ENCODE measurements at places on chromosomes 6 and 20. TPM values are rescaled to one million over a fixed set of nuclear protein-coding genes. Genes with fewer than 3 reads are reported as not detected.
A peak's percentile ranks its signal among the peaks of the same experiment; 100 is the strongest.

TSHZ2 gene
- total RNA-seq = 11.6 TPM

GRCh38 chr6:56318851-56319250 lies 71.5 kb upstream of the COL21A1 start:
- H3K27me3 ChIP-seq = no peaks in the 10 kb centered on the region
- no peak for DNase-seq
- H3K36me3 ChIP-seq = no peaks in the 10 kb centered on the region
- H3K4me1 ChIP-seq = no peaks in the 10 kb centered on the region
- no peak overlapping the region for H3K27ac ChIP-seq
- H3K4me3 ChIP-seq = no peak overlapping the region

- peak; percentile 42 for DNase-seq
- no peak overlapping the region for H3K4me3 ChIP-seq
- no peaks in the 10 kb centered on the region for H3K27me3 ChIP-seq
- peaks cover 16% of the 10 kb centered on the region for H3K4me1 ChIP-seq
- peaks cover 11% of the 10 kb centered on the region for H3K36me3 ChIP-seq
Observed at GRCh38 chr6:158411998-158412397, 99.7 kb downstream of the TULP4 start.

GPX5 gene
- not detected for total RNA-seq

LIN28B gene
- total RNA-seq = not detected

GRCh38 chr6:52063584-52064344 lies 23.6 kb downstream of the PKHD1 start:
- H3K36me3 ChIP-seq = no peaks in the 10 kb centered on the region
- no peaks in the 10 kb centered on the region for H3K27me3 ChIP-seq
- no peak overlapping the region for H3K4me3 ChIP-seq
- DNase-seq = no peak

DNA sequence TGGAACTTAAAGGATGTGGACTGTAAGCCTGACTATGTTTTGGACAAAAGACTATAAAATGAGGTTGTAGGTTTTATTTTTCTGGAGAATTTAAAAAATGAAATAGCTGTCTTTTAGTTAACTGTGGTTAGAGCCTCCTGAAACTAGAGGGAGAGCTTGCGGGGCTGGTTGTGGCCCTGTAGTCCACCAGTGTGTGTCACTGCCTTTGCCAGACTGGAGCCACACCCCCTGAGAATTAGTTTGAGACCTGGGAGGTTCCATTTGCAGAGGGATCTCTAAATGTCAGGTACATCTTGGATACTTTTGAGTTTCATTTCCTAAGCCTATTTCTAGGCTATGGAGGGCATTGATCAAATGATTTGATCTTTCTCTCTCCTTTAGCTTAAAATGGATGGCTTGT lies 20.8 kb downstream of the ZC2HC1B start:
- no peaks in the 10 kb centered on the region for H3K36me3 ChIP-seq
- H3K4me1 ChIP-seq = no peaks in the 10 kb centered on the region
- no peak for DNase-seq
- no peak overlapping the region for H3K27ac ChIP-seq
- H3K4me3 ChIP-seq = no peak overlapping the region

DNA sequence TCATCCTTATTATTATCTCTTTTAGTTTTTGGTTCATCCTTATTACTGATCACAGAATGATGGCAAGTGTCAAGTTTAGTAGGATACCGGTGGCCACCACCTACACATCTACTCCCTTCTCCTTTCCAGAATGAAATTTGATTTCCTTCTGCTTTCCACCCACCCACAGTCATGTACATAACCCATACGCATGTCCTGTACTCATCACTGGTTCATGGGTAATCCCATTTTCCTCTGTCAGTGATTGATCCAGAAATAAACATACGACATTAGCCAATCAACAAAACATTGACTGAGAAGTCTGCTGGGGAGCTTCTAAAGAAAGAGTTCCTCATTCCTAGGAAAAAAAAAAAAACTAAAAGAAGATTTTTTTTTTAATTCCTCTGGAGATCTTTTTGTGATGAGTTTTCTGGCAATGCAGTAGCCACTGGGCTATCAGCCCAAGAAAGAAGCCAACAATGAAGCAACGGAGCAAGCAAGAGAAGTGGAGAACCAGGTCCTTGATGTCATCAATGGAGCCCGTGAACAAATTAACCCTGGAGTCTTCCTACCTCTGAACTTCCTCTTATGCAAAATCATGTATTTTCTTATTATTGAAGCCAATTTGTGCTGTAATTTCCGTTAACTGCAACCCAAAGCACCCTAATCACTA lies 127.8 kb downstream of the TASP1 start:
- H3K27ac ChIP-seq = no peak overlapping the region
- no peaks in the 10 kb centered on the region for H3K4me1 ChIP-seq
- no peak overlapping the region for H3K4me3 ChIP-seq

TRAPPC3L gene
- total RNA-seq = not detected

DNA sequence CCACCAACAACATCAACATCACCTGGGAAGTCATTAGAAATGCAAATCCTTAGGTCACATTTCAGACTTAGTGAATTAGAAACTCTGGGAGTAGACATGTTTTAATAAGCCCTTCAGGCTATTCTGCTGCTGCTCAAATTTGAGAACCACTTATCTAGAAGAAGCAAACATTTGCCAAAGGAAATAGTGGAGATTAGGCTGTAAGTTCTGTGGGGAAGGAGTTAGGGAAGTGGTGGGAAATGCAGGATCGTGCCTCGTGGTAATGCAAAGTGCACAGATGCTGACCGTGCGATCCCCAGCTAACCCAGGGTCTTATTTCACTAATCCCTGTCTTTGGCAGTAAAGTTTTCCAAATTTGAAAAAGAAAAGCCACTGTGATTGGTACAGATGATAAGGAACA lies 328.5 kb downstream of the EPM2A start:
- no peak overlapping the region for H3K4me3 ChIP-seq
- H3K36me3 ChIP-seq = no peaks in the 10 kb centered on the region
- no peaks in the 10 kb centered on the region for H3K4me1 ChIP-seq
- no peak overlapping the region for H3K27ac ChIP-seq
- no peaks in the 10 kb centered on the region for H3K27me3 ChIP-seq

DNA sequence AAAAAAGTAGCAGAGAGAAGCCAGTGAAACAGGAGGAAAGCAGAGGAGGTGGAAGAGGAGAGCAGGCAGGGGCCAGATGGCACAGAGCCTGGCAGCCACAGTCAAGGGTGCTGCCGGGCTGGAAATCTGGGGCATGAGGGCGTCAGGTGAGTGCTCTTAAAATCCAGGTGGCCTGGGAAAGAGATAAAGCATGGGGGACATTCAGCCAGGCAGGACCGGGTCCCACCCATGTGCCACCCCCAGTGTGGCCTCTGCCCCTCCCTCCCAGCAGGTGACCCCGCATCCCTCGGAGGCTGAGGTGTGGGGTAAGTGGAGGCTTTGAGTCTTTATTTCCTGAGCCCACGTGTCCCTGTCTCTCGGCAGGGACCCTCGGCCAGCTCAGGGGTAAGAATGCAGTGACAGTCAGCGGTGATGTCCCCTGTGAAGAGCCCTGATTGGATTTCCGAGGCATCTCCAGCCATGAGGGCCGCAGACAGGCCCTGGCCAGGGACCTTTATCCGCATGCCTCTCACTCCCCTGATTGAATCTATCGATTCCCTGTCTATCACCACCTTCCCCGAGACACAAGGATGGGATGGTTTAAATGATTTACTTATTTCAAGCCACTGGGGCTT lies 33.8 kb upstream of the SULF2 start:
- no peaks in the 10 kb centered on the region for H3K27me3 ChIP-seq
- DNase-seq = no peak
- H3K27ac ChIP-seq = no peak overlapping the region
- H3K4me3 ChIP-seq = no peak overlapping the region
